ENCODE measurements at places on chromosomes 11 and 22. TPM values are rescaled to one million over a fixed set of nuclear protein-coding genes. Genes with fewer than 3 reads are reported as not detected.

Gene ISX
- total RNA-seq = not detected

Gene TPBGL
- total RNA-seq = 1.3 TPM

Gene MYBPC3
- not detected for total RNA-seq

Gene CLMP
- total RNA-seq = 7.1 TPM

Gene LRP4
- total RNA-seq = 7.5 TPM

Gene MRGPRE
- total RNA-seq = not detected

Gene CDC42EP1
- 89.3 TPM for total RNA-seq

Gene CEND1
- total RNA-seq = 0.58 TPM

Gene CREB3L1
- total RNA-seq = 6.3 TPM

Gene MS4A3
- total RNA-seq = not detected

Gene CNIH2
- not detected for total RNA-seq

Gene GDPD4
- total RNA-seq = not detected

Gene SHISAL1
- 0.97 TPM for total RNA-seq

Gene SLC29A2
- 0.48 TPM for total RNA-seq

Gene CSF2RB
- total RNA-seq = 3.6 TPM

Gene FOLH1
- 10.9 TPM for total RNA-seq

Gene P2RX3
- total RNA-seq = not detected

Gene PANX3
- not detected for total RNA-seq

Gene AMOTL1
- 59.3 TPM for total RNA-seq

Gene FAM111B
- 5.6 TPM for total RNA-seq

Gene BCR
- total RNA-seq = 90.0 TPM

Gene SLC22A25
- total RNA-seq = not detected

Gene CELF1
- 60.1 TPM for total RNA-seq

Gene MISFA
- not detected for total RNA-seq

Data from glomerular endothelial cell (primary cell).